Ureter (tissue), 1 donor: ENCODE measurements at places on chromosomes 4 and X. TPM values are rescaled to one million over a fixed set of nuclear protein-coding genes. Genes with fewer than 3 reads are reported as not detected.

DNA sequence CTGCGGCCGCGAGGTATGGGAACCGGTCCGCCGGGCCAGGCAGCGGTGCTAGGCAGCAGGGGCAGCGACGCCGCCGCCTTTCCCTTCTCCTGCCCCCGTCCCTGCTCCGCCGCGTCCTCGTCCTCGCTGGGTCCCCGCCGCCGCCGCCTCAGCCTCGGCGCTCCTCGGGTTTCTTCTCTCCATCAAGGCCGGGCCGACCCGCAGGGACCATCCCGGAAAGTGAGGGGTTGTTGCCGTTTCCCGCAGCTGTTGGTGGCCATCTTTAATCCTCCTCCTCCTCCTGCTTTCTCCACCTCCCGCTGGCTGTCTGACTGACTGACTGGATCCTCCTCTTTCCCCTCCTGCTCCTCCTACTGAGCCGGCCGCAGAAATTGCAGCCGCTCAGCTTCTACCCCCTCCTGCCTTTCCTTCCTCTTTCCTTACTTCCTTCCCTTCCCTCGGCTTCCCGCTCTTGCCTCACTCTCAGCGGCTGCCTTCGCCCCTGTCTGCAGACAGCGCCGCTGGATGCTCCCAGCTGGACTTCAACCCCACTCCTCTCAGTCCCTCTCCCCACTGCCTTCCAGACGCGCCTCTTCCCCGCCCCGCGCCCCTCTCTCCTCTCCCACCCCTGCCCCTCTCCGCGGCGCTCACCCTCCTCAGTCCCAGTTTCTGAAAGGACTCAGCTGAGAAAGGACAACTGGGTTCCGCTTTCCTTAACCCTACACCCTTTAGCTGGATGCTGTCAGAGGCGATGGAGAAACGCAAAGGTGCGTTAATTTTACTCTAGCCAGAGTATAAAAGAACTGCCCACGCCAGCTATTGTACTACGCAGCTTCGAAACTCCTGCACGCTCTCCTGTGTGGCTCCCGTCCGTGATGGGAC is at the start of gene WDFY3:
Gene WDFY3, minus strand, starts transcription at position 309 of the 861 bp plus-strand sequence. CDS start 106,099 bp downstream, outside the sequence.
- peak; percentile 92 for DNase-seq

DNA sequence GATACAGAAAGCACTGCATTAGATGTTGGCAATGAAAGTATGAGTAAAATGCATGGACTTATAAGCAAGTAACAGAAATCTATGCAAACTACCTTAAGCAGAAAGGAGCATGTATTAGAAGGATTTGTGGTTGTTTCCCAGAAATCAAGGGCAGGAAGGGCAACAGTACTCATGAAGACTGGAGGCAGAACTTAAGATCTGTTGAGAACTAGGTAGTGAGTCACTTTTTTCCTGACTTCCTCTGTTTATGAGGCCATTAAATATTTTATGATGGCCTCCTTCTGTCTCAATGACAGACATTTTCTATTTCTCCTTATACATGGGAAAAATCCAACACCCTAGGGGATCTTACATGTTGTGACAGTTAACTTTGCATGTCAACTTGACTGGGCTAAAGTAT is 398.2 kb downstream of the MID1IP1 start:
- DNase-seq: no peak

DNA sequence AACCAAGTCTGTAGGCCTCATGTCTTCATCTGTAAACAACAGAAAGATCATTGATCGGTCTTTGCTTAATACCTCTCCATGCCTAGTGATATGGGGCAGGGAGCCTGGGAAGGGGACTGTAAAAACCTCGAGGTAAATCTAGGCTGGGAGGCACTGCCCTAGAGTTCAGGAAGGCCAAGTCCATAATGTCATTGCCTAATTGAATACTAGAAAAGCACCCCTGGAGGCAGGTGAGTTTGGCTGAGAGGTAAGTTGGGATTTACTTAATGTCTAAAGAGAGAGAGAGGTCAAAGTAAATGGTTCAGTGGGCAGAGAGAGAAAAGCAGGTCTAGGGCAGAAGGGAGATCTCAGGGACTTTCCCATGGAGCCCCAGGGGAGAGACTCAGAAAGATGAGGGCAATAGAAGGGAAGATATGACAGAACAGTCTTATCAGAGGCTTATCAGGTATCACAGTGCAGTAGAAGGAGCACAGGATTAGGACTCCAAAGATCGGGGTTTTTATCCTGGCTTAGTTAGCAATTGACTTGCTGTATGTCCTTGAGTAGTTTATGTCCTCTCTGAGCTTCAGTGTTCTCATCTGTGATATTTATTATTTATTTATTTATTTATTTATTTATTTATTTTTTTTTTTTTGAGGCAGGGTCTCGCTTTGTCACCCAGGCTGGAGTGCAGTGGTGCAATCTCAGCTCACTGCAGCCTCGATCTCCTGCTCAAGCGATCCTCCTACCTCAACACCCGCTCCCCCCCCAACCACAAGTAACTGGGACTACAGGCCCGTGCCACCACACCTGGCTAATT is 85.2 kb downstream of the SLC16A2 start:
- no peak for DNase-seq

- DNase-seq: no peak
Measured at GRCh38 chr4:122583906-122584305, 37.0 kb downstream of the IL21 start.

DNA sequence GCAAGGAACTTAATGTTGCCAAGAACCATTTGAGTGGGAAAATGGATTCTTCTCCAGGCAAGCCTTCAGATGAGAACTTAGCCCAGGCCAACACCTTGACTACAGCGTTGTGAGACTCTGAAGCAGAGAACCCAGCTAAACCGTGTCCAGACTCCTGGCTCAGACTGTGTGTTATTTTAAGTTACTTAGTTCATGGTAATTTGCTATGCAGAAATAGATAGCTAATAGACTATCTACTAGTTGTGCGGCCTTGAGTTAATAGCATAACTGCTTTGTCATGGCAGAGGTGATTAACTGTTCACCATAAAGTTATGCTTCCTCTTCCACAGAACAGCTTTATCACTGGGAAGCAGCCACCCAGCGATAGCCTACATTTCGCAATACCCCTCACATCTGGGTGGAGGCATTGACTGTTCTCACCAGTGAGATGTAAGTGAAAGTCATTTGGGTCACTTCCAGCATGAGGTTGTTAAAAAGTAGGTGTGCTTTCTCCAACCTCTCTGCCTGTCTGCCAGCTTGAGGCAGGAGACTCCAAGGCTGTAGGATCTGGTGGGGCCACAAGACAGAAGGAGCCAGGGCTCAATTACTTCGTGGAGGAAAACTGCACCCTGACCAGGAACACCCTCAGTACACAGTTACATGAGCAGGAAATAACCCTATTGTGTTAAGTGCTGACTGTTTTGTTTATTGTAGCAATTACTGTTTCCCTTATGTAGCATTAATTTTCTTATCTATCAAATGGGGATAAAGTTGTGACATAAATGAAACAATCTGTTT is 94.2 kb downstream of the GPAT3 start:
- peak; percentile 52 for DNase-seq

- no peak for DNase-seq
Measured at GRCh38 chr4:94208918-94209317, 1.3 kb downstream of the SMARCAD1 start.

GRCh38 chr4:109648997-109649575 is 54.2 kb downstream of the CASP6 start:
- no peak for DNase-seq

DNA sequence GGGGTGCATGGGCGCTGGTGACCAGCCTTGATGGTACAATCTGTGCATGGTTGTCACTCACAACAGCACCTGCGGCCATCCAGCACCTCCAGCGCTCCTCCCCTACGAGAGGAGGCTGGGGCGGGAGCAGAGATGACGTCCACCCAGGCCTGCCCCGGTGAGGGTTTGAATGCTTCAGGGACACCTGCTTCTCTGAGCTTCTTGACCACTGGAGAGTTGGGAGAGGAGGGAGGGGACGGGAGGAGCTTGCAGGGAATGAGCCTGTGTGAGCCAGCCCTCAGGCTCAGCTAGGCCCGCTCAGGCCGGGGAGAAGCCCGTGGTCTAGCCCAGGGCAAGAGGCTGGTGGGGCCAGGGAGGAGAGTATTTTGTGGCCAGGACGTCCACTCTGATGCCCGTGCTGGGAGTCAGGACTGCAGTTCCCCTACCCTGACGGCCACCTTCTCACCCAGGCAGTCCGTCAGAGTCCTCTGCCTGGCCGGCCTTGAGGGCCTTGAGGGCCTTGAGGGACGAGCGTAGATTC is 59.2 kb downstream of the CPZ start:
- DNase-seq: peak; percentile 35

DNA sequence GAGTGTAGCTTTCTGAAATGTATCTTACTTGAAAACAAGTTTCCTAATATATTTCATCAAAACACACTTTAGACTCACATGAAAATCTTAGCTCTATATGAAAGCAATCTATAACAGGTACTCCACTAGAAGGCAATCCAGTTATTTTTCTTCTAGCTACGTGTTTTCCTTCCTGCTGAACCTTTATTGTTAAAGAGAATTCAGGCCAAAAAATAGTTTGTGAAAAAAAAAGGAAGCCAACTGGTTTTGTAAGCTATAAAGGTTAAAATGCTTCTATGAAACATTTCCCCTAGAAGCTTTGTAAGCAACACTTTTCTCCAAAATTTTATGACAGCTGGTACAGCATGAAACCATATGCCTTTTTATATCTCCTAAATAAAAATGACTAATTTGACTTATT is 304.7 kb upstream of the DIAPH2 start:
- DNase-seq: no peak

- no peak for DNase-seq
Measured at GRCh38 chrX:25009407-25009806, 6.4 kb downstream of the ARX start.

- no peak for DNase-seq
Measured at GRCh38 chrX:65608026-65608425, 59.4 kb upstream of the MSN start.

GRCh38 chrX:30308263-30309138 is 689 bp downstream of the NR0B1 start:
- DNase-seq: no peak

DNA sequence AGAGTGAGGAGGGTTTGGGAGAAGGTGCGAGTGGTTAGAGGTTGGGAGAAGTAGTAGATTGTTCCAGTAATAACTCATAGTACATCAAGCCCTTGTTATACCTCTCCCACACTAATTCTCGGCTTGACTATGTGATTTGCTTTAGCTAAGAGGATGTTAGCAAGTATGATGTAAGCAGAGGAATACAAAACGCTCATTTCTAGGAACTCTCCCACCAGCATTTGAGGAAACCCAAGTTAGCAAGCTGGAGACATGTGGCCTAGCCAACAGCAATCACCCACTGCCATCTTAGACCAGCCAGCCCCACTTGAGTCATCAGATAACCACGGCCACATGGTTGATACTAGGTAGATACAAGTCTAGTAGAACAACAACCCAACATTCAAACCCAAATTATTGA is 14.2 kb downstream of the FTHL17 start:
- DNase-seq: no peak

DNA sequence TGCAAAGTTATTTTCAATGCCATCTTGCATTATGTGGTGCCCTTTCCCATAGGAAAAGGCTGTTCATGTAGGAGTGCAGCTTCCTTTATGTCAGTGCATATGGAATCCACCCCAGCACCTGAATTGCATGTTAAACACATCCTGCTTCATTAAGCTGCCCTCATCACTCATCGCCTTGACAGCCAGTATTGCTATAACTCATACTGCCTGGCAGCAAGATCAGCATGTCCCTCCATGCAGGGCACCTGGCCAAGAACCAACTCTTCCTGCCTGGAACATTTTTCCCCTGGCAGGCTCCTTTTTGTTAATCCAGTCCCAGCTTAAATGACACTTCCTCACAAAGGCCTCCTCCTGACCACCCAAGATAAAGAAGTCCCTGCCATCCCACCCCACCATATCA is 23.5 kb upstream of the CA5B start:
- DNase-seq: no peak

GNRHR gene
- not detected for total RNA-seq

COL4A6 gene
- 16.1 TPM for total RNA-seq

NPY2R gene
- not detected for total RNA-seq

CNGA2 gene
- total RNA-seq: not detected

RNF128 gene
- total RNA-seq: 67.6 TPM

PNCK gene
- 12.3 TPM for total RNA-seq

SLC6A14 gene
- 0.57 TPM for total RNA-seq

FREM3 gene
- 0.39 TPM for total RNA-seq
